Astrocyte (in vitro differentiated cells and primary cell): ENCODE measurements at places on chromosomes 16 and 17. TPM values are rescaled to one million over a fixed set of nuclear protein-coding genes. Genes with fewer than 3 reads are reported as not detected.

The CMTM1 gene
- total RNA-seq, result 2.7 and 6.4 TPM in 2 replicates

The MYH1 gene
- not detected in 2 replicates for total RNA-seq

The DDX52 gene
- 52.2 and 55.1 TPM in 2 replicates for total RNA-seq

The IRX6 gene
- total RNA-seq, result not detected in 2 replicates

The MT1M gene
- not detected in 2 replicates for total RNA-seq

The COX6A2 gene
- not detected in 2 replicates for total RNA-seq

The CRHR1 gene
- total RNA-seq, result 0.20 and 0.38 TPM in 2 replicates

The NKD1 gene
- 9.1 and 9.8 TPM in 2 replicates for total RNA-seq

The IGF2BP1 gene
- 241 and 260 TPM in 2 replicates for total RNA-seq

The FOXN1 gene
- total RNA-seq, result not detected in 2 replicates

The ZNF174 gene
- total RNA-seq, result 8.2 and 9.7 TPM in 2 replicates

GRCh38 chr16:29849505-29849904, 13.5 kb downstream of the CDIPT start:
- DNase-seq, result no peak

GRCh38 chr17:65564793-65565192, 3.3 kb upstream of the AXIN2 start:
- peak; percentile 32 for DNase-seq

- DNase-seq, result no peak
These were observed 10.6 kb downstream of the RHBDL3 start for GRCh38 chr17:32276171-32276601.

DNA sequence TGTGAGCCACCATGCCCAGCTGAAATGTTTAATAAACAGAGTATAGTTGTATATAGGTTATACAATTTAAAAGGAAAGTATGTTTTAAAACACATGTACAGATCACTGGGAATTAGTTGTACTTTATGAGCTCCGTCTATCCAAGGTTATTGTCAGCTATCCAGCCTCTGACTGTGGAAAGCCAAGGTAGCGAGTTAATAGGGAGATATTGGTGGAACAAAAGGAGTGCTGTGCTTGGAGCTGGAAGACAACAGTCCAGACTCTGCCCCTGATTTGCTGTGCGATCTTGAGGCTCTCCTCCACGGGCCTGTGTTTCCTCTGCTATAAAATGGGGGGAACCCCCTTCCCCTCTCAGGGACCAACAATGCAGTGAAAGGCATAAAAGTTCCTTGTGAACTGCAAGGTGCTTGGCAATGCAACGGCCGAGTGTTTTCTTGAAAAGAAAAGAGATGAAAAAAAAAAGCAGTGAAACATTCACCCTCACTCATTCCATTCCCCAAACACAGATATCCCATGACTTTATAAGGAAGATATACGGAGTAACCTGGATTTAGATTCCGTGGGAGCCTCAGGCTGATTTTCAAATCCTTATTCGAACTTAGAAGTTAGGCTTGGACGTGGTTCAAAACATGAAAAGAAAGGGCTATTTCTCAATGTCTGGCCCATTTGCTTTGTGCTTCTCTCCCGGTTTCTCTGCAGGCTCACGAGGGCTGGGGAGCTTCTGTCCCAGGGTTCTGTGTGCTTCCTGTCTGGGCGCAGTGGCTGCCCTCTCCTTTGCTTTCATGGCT, 34.1 kb downstream of the CUEDC1 start:
- peak; percentile 52 for DNase-seq

- DNase-seq, result no peak
These were observed 8.9 kb upstream of the ITGAM start for GRCh38 chr16:31250782-31251384.

DNA sequence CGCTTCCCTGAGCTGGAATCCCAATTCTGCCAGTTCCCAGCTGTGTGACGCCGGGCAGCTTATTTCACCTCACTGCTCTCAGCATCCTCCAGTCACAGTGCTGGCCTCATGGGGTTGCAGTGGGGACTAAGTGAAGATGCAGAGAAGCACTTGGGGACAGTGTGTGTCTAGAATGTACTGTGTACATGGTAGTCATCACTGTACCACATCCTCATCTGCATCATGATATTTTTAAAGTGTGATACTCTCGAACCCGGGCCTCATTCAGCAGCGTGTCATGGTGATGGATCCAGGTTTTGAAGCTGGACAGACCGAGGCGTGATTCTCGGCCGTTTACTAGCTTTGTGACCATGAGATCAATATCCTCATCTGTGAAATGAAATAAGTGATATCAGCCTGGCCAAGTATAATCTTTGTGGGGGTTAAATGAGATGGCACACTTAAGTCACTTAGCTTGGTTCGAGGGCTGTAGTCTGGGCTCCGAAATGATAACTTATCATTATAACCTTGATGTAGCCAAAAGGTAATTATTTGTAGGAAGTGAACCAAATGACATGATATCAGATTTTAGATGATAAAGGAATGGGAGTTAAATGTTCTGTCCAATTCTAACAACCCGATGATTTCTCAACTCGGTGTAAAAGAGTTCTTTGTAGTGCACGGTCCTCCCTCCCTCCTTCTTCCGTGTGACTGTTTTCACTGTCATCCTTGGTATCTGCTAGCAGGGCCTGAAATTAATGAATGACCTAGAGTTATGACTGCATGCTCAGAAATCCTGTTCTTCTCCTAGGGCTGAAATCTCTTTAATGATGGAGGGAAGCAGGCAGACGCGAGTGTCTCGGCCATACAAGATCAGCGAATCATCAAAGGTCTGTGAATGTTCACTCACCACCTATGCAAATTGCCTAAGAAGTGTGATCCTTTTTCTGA, 2.0 kb downstream of the KLHL36 start:
- DNase-seq, result peak; percentile 76

GRCh38 chr17:7219229-7219811, 316 bp downstream of the DLG4 start:
- no peak for DNase-seq

DNA sequence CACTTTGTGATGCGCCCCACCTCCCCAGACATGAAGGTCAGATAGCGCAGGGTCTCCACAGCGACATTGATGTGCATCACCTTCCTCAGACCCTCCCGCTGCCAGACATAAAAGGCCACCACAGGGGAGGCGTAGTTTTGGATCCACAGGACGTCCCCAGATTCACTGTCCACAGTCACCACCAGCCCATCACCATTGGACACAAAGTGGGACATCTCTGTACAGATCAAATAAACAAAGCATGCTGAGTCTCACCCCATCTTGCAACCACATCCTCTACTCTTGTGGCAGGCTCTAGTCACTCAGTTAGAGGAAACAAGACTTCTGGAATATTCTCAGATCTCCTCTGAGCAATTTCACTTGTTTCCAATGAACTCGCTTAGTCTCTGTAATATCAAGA, 46.3 kb upstream of the ICAM2 start:
- no peak for DNase-seq

DNA sequence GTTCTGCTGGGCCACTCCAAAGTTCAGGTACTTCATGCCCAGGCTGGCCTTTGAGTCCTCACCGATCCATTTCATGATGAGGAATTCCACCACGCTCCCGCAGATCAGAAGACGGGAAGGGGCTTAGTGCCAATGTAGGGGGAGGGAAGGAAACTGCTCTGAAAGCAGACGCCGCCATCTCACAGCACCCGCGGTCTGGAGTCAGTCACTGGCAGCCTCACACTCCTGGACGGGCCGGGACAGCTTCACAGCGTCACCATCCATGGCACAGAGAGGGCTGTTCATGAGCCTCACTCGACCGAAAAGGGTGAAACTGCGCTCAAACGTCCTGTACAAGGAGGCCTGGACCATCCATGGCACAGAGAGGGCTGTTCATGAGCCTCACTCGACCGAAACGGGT, 62.0 kb downstream of the RPH3AL start:
- no peak for DNase-seq

GRCh38 chr16:11100239-11100750, 155.7 kb downstream of the SOCS1 start:
- peak; percentile 99 for DNase-seq

- DNase-seq, result no peak
These were observed 2.6 kb downstream of the TMEM98 start for GRCh38 chr17:32930512-32930911.

DNA sequence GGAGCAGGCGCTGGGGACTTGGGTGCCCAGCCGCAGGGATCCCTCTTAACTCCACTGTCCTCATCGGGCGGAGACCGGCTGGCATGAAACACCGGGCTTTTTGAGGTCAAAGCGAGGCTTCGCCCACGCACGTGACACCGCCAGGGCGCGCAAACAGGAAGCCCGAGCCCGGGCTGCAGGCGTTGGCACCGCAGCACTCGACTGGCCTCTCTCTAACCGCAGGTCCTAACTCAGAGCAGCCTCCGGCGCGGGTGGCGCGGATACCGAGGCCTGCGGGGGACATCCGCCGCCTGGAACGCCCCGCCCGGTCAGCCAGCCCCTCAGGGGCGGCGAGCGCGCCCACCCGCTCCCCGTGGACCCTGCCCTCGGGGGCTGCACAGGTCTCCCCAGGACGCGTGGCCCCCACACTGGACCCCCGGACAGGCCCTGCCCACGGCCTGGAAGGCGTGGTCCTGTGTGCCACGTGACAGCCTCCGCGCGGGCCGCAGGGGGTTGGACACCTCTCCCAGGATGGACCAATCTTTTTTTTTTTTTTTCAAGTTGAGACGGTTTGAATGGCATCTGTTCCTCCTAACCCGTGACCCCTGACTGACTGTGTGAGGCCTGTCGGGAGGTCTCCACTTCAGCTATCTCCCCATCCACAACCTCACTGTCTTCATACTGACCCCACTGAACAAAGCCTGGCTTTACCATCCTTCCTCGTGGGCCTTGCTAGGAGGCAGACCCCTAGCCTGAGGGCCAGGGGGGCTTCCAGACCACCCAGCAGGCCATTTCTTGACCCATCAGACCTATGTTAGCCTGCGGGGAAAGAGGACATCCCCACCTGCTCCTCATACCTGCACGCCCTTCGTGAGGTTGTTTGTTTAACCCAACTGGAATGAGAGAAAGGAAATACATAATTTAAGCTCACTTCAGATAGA, 8.4 kb upstream of the SLC47A2 start:
- no peak for DNase-seq

DNA sequence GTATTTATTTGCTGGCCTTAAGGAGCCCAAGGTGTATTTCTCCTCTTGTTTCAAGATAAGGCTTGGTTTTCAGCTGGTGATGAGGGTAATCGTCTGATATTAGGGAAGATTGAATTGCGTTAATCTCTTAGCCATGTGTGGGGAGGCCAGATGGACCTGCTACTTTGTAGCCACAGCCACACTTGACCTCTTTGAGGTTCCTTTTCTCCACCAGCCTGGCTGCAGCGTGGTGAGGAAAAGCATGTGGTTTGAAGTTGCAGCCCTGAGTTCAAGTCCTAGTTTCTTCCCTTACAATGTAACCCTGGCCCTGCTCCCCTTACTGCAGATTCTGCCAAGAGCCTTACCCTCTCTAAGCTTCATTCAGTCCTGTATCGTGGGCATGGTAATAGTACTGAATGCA, 3.1 kb downstream of the MINK1 start:
- DNase-seq, result no peak

DNA sequence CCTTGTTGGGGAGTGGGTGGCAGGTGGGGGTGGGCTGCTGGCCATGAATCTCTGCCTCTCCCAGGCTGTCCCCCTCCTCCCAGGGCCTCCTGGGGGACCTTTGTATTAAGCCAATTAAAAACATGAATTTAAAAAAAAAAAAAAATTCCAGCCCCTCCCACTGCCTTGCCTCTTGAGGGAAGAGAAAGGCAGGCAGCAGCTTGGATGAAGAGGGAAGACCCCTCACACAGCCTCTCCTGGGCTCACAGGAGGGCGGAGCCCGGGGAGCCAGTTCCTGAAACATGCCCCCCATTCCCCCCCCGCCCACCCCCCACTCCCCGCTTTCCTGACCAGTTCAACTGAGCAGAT, 1.8 kb upstream of the TCAP start:
- DNase-seq, result no peak

- DNase-seq, result no peak
These were observed 3.9 kb downstream of the IGFBP4 start for GRCh38 chr17:40447148-40447644.

DNA sequence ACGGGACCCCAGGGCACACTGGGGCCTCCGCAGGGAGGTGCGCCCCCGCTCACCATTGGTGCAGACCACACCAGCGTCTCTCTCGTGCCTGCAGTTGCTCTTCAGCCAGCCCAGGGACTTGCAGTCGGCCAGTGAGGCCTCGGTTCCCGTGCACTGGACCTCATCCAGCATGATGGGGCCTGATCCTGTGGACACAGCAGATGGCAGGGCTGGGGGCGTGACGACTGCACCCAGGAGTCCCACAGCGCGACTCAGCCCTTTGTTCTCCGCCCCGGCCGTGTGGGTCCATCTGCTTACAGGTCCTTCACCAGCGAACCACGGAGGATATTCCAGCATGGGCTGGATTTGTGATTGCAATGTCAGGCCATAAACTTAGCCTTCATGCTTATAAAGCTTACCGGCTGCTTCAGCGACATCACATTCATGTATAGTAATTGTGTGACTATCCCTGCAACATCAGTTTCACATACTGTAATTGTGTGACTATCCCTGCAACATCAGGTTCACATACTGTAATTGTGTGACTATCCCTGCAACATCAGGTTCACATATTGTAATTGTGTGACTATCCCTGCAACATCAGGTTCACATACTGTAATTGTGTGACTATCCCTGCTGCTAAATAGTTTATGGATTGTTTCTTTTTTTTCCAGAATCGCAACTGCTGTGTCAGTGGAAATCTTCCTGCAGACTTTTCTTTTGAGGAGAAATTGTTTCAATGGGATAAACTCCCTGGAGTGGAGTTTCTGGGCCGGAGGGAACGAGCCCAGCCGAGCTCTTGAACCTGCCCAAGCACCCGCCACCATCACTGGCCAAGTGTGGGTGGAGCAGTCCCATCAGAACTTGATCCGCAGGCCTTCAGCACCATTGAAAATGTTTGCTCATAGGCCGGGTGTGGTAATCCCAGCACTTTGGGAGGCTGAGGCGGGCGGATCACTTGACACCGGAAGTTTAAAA, 4.8 kb downstream of the LGALS3BP start:
- peak; percentile 71 for DNase-seq

- DNase-seq, result peak; percentile 23
These were observed 17.9 kb upstream of the TRPV3 start for GRCh38 chr17:3575511-3575910.

GRCh38 chr17:40810494-40810893, 10.7 kb upstream of the KRT28 start:
- DNase-seq, result peak; percentile 81

DNA sequence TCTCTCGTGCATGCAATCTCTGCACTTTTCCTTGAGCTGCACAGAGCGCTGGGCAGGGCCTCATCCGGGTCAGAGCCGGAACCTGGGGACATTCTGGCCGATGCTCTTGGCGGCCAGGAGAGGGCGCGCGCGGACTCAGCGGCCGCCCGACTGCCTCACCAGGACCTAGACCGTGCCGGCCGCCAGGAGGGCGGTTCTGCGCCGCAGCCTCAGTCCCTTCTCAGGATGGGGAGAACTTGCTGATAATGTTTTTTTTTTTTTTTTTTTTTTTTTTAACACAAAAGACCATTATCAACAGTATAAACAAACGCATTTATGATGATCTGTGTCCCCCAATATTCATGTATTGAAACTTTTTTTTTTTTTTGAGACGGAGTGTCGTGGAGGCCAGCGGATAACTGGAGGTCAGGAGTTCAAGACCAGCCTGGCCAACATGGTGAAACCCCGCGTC, 8.1 kb upstream of the FLYWCH2 start:
- peak; percentile 32 for DNase-seq

- DNase-seq, result no peak
These were observed 396.2 kb upstream of the XYLT1 start for GRCh38 chr16:17866996-17867395.

- DNase-seq, result no peak
These were observed 878 bp upstream of the DNAJA2 start for GRCh38 chr16:46974352-46974751.

- DNase-seq, result no peak
These were observed 589 bp downstream of the ARL6IP1 start for GRCh38 chr16:18800775-18801144.

- DNase-seq, result no peak
These were observed 3.3 kb upstream of the ZFHX3 start for GRCh38 chr16:73051226-73051625.
